ENCODE measurements at places on chromosomes 2 and 18.

DNA sequence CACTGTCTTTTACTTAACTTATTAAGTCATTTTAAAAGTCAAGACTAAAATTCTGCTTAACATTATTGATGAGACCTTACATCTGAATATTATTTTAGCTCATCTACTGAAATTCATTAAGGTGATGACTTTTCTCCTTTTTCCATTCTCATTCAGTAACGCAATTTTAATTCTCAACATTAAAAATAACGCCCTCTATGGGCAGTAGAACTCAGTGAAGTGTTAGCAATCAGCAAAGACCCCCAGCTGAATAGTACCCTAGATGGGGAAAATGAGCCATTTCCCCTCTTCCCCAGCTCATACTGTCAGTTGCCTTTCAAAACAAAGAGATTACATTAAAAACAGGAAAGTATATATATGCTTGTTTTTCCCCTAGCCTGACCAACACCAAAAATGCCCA lies 203.3 kb downstream of the NR4A2 start:
- no peak for DNase-seq

GRCh38 chr2:222456479-222457077 lies 32.2 kb downstream of the SGPP2 start:
- no peak for DNase-seq

- no peak for DNase-seq
Observed at GRCh38 chr2:160408959-160409291, 84.7 kb downstream of the RBMS1 start.

DNA sequence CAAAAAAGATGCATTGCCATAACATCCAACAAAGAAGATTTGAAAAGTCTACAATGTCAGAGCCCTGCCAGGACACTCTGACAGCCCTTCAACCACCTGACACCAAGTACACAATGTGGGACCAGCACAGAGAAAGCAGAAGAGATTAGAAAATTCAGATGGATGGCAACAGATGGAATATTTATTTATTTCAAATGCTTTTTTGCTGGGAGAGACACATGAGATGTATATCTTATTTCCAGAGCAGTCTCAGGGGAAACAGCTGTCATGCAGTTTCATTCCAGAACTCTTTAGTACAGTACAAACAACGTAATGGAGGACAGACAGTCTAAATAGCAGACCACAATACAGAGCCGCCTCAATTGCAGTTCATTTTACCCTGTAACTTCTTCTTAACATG lies 110.1 kb downstream of the MAIP1 start:
- no peak for DNase-seq

GRCh38 chr18:23650968-23651927 lies 11.5 kb downstream of the ANKRD29 start:
- no peak for DNase-seq

- DNase-seq: peak; percentile 10
Observed at GRCh38 chr2:12456293-12457106, 260.2 kb upstream of the TRIB2 start.

Measured in amygdala (tissue), 56 donors.